ENCODE measurements at places on chromosomes 4 and X.

- no peak for DNase-seq
Observed at GRCh38 chr4:119025916-119026661, 109.5 kb upstream of the MYOZ2 start.

- no peak for DNase-seq
Observed at GRCh38 chr4:118962540-118962939, 73.9 kb downstream of the SYNPO2 start.

GRCh38 chr4:74258963-74259362 is 49.3 kb upstream of the EPGN start:
- DNase-seq = no peak

GRCh38 chr4:38188631-38189101 is 228.5 kb downstream of the PTTG2 start:
- DNase-seq = no peak

- no peak for DNase-seq
Observed at GRCh38 chrX:155061760-155062159, 9.2 kb downstream of the CMC4 start.

DNA sequence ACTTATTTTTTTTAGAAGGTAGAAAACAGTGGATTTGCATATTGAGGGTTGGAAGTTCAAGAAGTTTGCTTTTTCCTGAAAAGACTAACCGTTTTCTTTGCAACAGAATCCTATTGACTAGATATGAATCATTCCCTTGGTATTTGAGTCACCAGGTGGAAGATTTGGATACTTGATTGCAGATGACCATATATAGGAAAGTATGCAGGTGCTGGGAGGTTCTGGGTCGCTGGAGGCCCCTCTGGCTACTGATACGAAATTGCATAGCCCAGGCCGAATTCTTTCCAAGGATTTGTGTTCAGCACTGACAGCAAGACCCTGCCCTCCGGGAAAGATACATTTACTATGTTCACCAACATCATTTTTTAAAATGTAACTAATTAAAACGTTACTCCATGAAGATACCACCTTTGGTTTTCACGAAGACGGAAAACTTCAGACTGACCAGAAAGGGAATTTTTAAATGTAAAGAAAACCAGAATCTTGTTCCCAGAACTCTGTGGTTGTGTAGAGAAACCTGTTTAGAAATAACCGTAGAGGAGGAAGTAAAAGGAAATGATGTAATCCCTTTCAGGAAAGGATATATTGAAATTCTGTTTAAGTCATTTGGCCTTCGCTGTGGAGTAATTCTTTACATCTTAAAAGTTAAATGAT is 946 bp downstream of the ANXA3 start:
- no peak for DNase-seq

DNA sequence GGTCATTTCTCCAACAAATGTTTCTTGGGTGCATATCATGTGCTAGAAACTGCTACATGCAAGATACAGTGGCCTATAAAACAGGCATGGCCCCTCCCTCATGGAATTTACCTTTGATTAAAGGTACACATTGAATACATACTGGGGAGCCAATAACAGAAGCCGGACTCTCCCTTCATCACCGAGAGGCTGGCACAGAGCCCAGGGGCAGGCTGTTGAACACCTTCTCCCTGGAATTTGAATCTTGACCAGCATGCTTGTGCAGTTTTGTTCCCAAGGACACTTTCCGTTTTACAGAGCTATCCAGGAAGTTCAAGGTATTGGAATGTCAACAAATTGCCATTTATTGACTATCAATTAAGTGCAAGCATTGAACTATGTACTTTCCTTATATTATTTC is 33.2 kb downstream of the PPARGC1A start:
- no peak for DNase-seq

All from WERI-Rb-1 (cell line).